ENCODE measurements at places on chromosomes 11 and 22.

GRCh38 chr11:8252388-8252787, 11.3 kb downstream of the LMO1 start:
- DNase-seq, result no peak

- no peak for DNase-seq
Observed at GRCh38 chr22:29302402-29302680, 4.1 kb upstream of the GAS2L1 start.

DNA sequence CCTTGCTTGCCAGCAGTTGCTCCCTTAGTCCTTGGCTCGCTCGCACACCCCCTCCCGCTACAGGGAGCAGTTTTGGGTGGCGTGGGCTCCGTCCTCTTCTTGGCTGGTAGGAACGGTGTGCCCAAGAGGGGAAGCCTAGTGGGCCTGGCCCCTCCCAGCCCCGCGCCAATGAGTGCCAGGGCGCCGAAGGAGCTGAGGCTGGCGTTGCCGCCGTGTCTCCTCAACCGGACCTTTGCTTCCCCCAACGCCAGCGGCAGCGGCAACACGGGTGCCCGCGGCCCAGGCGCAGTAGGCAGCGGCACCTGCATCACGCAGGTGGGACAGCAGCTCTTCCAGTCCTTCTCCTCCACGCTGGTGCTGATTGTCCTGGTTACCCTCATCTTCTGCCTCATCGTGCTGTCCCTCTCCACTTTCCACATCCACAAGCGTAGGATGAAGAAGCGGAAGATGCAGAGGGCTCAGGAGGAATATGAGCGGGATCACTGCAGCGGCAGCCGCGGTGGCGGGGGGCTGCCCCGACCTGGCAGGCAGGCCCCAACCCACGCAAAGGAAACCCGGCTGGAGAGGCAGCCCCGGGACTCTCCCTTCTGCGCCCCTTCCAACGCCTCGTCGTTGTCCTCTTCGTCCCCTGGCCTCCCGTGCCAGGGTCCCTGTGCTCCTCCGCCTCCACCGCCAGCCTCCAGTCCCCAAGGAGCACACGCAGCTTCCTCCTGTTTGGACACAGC, 1.6 kb downstream of the C11orf87 start:
- DNase-seq, result no peak

DNA sequence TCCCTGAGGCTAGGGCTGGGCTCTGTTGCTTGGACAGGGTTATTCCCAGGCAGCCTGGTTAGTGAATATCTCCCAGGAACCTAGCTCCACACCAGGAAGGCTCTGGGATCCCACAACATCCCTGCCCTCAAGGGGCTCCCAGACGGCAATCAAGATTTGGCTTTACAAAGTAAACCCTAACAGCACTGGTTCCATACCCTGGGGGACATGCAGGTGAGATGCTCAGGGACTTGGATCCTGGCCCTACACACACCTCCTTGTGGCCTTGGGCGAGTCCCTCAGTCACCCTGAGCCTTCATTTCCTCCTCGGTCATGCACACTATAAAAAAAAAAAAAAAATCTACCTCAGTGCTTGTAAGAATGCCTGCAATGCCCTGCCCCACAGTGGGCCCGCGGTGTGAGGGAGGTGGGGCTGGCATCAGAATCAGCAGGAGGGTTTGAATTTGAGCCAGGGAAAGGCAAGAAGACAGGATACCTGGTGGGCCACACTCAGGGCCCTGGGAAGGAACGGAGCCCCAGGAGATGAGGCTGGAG, 86.3 kb downstream of the MORC2 start:
- DNase-seq, result no peak

DNA sequence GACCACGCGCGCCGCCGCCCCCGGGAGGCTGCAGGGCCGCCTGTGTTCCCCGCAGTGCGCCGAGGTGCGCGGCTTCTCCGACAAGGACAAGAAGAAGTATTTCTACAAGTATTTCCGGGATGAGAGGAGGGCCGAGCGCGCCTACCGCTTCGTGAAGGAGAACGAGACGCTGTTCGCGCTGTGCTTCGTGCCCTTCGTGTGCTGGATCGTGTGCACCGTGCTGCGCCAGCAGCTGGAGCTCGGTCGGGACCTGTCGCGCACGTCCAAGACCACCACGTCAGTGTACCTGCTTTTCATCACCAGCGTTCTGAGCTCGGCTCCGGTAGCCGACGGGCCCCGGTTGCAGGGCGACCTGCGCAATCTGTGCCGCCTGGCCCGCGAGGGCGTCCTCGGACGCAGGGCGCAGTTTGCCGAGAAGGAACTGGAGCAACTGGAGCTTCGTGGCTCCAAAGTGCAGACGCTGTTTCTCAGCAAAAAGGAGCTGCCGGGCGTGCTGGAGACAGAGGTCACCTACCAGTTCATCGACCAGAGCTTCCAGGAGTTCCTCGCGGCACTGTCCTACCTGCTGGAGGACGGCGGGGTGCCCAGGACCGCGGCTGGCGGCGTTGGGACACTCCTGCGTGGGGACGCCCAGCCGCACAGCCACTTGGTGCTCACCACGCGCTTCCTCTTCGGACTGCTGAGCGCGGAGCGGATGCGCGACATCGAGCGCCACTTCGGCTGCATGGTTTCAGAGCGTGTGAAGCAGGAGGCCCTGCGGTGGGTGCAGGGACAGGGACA, 2.7 kb downstream of the NLRP6 start:
- DNase-seq, result peak; percentile 53

DNA sequence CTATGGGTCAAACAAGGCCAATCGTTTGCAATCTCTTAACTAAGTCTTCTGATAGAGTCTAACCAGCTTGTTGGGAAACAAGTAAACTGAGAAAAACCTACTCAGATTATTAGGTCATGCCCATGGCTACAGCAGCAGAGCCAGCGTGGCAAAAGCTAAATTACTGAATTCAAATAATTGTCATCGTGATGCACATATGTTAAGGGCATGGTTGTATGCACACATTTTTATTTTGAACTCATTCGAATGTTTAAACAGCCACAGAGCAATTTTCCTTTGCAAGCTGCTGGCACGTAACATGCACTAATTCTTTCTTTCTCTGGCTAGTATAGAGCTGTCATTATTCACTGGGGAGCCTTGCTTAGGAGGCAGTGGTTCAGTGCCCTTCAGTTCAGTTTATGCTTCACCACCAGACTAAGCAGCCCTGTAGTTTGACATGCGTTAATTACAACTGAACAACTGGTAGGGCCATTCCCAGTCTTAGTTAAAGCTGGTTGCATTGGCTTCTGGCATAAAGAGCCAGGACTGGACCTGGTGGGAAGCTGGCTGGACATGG, 396.4 kb downstream of the METTL15 start:
- no peak for DNase-seq

- DNase-seq, result no peak
Observed at GRCh38 chr11:1072116-1072820, 2.4 kb upstream of the MUC2 start.

- DNase-seq, result no peak
Observed at GRCh38 chr11:102544594-102544993, 14.0 kb upstream of the MMP7 start.

DNA sequence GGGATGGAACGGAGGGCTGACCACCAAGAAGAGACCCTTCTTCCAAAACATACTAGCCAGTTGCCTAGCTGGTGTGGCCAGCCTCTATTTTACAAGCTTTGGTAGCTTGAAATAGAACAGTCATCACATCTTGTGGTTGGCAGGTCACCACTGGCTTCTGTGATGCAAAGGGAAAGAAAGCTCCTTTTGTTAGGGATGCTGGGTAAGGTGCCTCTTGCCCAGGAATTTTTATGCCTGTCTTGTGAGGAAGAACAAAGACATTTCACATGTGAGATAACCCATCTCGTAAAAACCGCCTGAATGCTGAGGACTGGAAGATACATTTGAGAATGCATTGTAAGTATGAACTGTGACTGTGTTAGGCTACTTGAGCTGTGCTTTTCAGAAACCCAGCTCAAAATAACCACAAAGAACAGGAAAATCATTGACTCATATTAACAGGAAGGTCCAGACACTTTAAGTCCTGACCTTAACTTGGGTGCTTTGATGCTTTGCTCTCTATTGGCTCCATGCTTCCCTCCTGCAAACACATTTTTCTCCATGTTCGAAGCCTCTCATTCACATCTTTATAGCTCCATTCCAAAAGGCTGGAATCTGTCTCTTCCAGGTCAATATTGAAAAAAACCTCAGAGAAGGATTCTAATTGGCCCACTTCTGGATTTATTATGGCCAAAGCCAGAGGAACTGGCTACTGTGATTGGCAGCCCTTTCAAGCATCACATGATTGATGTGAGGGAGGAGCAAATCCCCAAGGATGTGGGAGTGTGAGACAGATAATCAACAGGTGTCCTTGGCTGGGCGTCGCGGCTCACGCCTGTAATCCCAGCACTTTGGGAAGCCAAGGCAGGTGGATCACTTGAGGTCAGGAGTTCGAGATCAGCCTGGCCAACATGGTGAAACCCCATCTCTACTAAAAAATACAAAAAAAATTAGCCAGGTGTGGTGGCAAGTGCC, 53.9 kb downstream of the MICAL2 start:
- no peak for DNase-seq

DNA sequence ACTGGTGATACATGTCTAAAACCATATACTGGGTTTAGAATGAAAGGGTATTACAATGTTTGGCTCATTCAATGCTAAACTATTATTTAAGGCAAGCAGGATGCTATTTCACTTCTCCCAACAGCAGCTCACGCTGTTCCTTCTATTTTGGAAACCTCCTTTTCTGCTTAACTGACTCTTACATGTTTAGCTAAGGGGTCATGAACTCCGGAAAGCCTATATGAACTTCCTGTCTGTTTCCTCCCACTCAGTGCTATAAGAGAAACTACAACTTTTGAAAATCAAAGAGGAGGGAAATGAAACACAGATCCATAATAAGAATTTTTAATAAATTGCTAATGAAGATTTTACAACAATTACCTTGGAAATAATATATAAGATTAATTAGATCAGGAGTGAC, 30.9 kb downstream of the SLC36A4 start:
- no peak for DNase-seq

DNA sequence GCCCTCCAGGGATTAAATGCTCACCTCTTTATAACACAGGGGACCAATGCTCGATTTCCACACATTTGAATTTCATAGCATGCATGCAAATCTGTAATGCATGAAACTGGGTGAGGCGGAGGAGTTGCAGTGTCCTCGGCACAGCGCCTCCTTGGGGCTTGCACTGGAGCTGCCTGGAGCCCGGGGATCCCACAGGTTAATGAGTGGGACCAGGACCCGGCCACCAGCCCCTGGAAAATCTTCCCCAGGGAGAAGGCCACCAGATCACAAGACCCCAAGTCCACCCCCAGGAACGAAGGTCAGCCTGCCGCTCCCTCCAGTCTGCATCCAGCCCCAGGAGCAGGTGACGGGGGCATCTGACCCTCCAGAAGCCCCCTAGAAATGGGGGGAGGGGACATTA, 119.1 kb downstream of the MN1 start:
- no peak for DNase-seq

DNA sequence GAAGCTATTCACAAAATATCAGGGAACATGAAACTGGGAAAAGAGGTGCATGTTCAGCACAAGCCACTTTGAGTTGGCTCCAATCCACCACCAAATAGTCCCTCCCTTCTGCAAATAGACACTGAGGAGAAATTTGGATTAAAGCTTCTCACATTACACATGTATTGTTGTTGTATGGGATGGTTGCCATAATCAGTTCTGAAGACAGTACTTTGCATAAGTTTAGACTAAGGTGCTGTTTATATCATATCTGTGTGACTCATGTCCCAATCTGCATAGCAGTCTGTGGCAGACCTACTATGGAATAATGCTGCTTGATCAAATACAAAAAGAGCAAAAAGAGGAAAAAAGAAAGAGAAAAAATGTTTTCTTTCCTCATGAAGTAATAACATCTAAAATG, 376.7 kb upstream of the DDI1 start:
- no peak for DNase-seq

DNA sequence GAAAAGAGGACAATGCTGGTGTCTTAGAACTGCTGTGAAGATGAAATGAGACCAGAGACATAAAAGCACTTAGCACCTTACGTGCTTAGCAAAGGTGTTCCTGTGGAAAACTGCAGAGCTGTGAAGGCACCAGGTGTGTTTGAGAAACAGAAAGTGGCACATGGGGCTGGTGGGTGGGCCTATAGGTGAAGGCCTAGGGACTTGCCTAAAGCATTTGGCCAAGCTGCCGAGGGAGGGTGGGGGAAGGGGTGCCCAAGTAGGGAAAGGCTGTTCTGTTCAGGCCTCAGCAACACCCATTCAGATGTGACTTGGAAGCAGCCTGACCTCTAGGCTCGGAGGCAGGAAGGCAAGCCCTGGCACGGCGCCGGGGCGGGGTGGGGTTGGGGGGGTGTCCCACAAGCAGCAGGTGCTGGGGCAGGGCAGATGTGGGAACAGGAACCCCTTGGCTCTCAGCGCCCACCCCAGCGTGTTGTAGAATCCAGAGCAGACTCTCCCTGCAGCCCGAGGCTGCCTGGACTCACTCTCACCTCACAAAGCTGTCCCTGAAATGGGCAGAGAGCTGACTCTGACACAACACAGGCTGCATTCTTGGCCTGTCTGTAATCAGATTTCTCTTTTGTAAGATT, 366.7 kb upstream of the NARS2 start:
- DNase-seq, result no peak

DNA sequence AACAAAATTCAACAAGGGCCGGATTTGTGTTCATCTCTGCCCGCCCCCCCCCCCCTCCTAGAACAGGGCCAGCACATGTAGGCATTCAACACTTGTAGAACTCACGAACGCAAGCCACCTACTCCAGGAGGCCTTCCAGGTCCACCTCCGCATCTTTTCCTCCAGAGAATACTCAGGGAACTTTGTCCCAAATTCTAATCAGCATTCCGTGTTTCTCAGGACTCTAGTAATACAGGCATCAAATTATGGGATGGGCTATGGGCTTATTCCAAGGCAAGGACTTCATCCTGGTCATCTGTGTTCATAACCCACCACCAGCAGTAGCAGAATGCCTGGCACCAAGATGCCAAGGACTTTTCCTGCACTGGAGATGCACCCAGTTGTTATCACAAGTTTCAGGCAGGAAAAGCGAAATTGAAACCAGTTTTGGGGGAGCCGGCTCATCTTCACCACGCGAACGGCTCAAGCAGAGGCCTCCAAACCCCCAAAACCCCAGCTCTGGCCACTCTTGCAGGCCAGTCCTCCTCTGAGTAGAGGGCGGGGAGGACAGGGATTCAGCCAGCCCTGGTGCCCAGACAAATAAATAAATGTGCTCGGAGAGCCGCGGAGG, 462 bp downstream of the UBE2L6 start:
- DNase-seq, result peak; percentile 33

DNA sequence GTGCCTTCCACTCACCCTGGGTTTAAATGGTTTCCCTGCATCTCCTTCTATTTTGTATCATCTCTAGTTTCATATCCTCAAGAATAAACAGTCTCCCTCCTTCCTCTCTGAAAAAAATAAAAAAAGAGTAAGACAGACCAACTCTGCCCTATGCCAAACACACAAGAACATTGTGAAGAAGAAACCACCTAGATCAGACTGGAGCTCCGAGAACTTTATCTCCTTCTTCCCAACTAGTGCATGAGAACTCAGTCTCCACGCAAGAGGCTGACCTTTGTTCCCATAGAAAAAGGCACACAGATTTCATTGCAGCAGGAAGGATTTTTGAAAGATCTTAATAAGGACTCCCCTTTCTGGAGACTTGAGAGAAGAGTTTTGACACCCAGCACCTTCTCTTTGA, 8.7 kb upstream of the PEX26 start:
- DNase-seq, result no peak

Measured in naive B cell (primary cell).